HCT116 (cell line): ENCODE measurements at places on chromosomes 1 and 21. TPM values are rescaled to one million over a fixed set of nuclear protein-coding genes. Genes with fewer than 3 reads are reported as not detected.

DNA sequence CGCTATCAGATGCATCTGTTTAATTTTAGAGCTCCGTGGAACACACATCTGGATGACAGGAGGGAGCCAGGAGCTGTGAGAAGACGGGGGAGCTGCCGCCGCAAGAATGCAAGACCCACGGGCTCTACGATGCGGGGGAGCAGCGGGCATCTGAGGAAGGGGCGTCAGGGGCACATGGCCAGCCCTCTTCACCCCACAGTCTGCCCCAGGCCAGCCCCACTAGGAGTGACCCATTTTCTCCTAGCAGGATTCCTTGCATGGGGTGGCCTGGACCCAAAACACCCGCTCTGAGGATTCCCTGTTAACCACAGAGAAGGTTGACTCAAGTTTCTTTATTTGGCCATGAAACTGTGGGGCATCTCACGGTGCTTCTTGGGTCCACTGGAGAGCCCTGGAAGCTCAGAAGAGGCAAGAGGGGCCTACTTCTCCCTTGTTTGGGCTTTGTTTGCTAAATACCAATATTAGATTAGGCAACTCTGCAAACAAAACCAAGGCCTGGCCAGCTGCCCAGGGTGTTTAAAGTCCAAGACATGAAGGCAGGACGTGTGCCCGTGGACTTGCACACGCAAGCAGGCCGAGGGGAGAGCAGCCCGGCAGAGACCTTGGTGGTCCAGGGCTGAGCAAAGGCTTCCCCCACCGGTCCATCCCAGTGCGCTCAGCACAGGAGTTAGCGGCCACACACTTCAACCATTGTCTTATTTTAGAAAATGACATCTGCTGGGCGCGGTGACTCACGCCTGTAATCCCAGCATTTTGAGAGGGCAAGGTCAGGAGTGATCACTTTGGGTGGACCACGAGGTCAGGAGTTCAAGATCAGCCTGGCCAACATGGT lies 89.8 kb downstream of the DHRS3 start:
- H3K4me3 ChIP-seq, result no peak overlapping the region; the same call in 1 of the 2 replicates
- no peak overlapping the region for H3K27ac ChIP-seq
- H3K27me3 ChIP-seq, result no peaks in the 10 kb centered on the region

GRCh38 chr1:206006946-206007345 lies 3.8 kb upstream of the RAB7B start:
- no peak overlapping the region for H3K27ac ChIP-seq
- H3K27me3 ChIP-seq, result no peaks in the 10 kb centered on the region
- peaks cover 30% of the 10 kb centered on the region for H3K4me1 ChIP-seq
- H3K36me3 ChIP-seq, result no peaks in the 10 kb centered on the region

GRCh38 chr1:106621853-106622252 lies 434.6 kb upstream of the PRMT6 start:
- no peak overlapping the region for H3K27ac ChIP-seq
- no peaks in the 10 kb centered on the region for H3K4me1 ChIP-seq
- H3K4me3 ChIP-seq, result no peak overlapping the region
- H3K36me3 ChIP-seq, result no peaks in the 10 kb centered on the region
- no peaks in the 10 kb centered on the region for H3K27me3 ChIP-seq

GRCh38 chr1:228849011-228849541 lies 113.8 kb downstream of the RHOU start:
- DNase-seq, result no peak
- no peak overlapping the region for H3K4me3 ChIP-seq
- no peak overlapping the region for H3K27ac ChIP-seq
- peaks cover 10% of the 10 kb centered on the region for H3K4me1 ChIP-seq
- no peaks in the 10 kb centered on the region for H3K36me3 ChIP-seq
- no peaks in the 10 kb centered on the region for H3K27me3 ChIP-seq

DNA sequence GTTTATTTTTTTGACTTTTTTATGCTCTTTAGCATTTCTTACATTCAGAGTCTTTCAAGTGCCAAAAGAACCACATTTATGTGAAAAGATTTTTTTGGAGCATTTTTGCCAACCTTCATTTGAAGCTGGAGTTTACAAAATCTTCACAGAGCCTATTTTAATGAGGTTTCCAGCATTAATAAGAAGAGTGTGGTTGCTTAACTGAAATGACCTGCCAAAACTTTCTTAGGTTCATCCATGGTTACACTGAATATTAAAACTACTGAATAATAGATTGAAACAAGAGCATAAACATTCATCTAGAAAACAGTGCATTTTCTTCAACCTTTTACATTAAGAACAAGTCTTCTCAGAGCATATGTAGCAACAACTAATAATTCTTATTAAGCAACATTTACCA lies 672.3 kb upstream of the CXADR start:
- H3K27me3 ChIP-seq, result no peaks in the 10 kb centered on the region
- no peaks in the 10 kb centered on the region for H3K36me3 ChIP-seq
- H3K4me3 ChIP-seq, result no peak overlapping the region
- no peak overlapping the region for H3K27ac ChIP-seq
- no peak for DNase-seq

- no peak for DNase-seq
- no peak overlapping the region for H3K27ac ChIP-seq
- H3K36me3 ChIP-seq, result 0 out of 2 replicates have a peak, but pooled peaks cover 2% of the 10 kb centered on the region
These were observed 5.8 kb downstream of the VASH2 start for GRCh38 chr1:212955961-212956620.

GRCh38 chr1:90779573-90779972 lies 62.5 kb upstream of the BARHL2 start:
- H3K4me3 ChIP-seq, result no peak overlapping the region
- no peaks in the 10 kb centered on the region for H3K4me1 ChIP-seq
- H3K36me3 ChIP-seq, result no peaks in the 10 kb centered on the region
- H3K27ac ChIP-seq, result no peak overlapping the region
- DNase-seq, result no peak

- H3K27me3 ChIP-seq, result no peaks in the 10 kb centered on the region
- no peak overlapping the region for H3K4me3 ChIP-seq
- H3K27ac ChIP-seq, result no peak overlapping the region
- no peaks in the 10 kb centered on the region for H3K36me3 ChIP-seq
These were observed 36.3 kb downstream of the ARID4B start for GRCh38 chr1:235291599-235292091.

GRCh38 chr1:205220421-205220820 lies 7.3 kb upstream of the TMCC2 start:
- no peak for DNase-seq
- no peak overlapping the region for H3K4me3 ChIP-seq
- H3K27ac ChIP-seq, result no peak overlapping the region
- H3K4me1 ChIP-seq, result no peaks in the 10 kb centered on the region
- no peaks in the 10 kb centered on the region for H3K27me3 ChIP-seq
- no peaks in the 10 kb centered on the region for H3K36me3 ChIP-seq

- no peak overlapping the region for H3K27ac ChIP-seq
- H3K4me1 ChIP-seq, result peaks cover 9% of the 10 kb centered on the region
- H3K36me3 ChIP-seq, result 0 out of 2 replicates have a peak, but pooled peaks cover 8% of the 10 kb centered on the region
- H3K27me3 ChIP-seq, result no peaks in the 10 kb centered on the region
These were observed 36.2 kb downstream of the MEF2D start for GRCh38 chr1:156464335-156464734.

- H3K4me1 ChIP-seq, result no peaks in the 10 kb centered on the region
- DNase-seq, result no peak
- H3K4me3 ChIP-seq, result no peak overlapping the region
- H3K27ac ChIP-seq, result no peak overlapping the region
These were observed 59.3 kb downstream of the TGFBR3 start for GRCh38 chr1:91826649-91827048.

DNA sequence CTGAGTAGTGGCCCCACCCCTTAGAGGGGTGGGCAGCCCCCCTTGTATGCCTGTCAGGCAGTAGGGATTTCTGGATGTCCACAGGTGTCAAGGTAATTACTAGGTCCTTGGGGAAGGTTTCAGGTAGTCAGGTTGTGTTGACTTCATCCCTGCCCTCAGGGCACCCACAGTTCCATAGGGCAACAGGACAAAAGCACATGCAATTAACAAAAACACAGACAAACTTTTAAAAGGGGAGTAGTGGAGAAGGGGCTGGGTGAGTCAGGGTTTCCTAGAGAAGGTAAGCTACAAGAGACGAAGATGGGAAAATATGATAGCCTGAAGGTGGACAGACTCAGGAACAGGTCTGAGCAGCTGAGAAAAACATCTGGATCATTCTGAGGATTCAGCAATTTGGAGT lies 14.1 kb downstream of the KRTCAP2 start:
- H3K4me1 ChIP-seq, result no peaks in the 10 kb centered on the region
- H3K4me3 ChIP-seq, result no peak overlapping the region
- no peaks in the 10 kb centered on the region for H3K27me3 ChIP-seq
- no peaks in the 10 kb centered on the region for H3K36me3 ChIP-seq
- H3K27ac ChIP-seq, result no peak overlapping the region

DNA sequence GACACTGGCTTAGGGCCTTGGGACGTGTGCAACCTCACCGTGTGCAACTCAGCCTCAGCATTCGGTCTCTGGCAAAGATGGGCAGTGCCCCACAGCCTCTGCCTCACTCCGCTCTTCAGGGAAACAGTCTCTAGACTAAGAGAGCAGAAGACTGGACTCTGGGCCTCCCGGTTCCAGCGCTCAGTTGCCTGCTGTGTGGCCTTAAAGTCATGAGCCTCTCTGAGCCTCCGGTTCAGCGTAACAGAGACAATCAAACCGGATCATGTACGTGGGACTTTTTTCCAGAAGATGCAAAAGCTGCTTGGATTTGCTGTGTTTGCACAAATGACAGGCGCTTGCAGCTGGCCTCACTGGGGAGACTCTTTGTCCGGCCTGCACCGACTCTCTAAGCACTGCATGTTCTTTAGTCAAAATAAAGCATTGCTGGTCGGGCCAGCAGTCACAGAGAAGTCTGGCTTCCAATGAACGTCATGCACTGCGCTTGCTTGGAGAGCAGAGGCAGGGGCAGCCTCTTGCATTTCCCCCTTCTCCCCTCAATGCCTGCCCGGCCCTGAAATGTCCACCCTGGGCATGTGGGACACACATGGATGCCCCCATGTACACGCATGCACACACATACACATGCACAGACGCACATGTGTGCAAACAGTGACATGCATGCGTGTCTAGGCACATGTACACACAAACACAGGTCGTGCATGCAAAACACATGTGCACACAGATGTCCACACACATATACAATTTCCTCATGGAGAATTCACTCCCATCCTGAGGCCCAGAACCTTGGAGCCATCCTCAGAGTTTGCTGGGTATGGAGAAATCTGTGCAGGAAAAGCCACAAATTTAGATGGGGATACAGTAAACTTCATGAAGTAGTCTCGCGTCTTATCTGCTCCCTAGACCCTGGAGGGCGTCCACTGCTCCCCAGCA lies 152.4 kb downstream of the PRDM16 start:
- H3K36me3 ChIP-seq, result no peaks in the 10 kb centered on the region
- H3K27ac ChIP-seq, result no peak overlapping the region
- no peak overlapping the region for H3K4me3 ChIP-seq

DNA sequence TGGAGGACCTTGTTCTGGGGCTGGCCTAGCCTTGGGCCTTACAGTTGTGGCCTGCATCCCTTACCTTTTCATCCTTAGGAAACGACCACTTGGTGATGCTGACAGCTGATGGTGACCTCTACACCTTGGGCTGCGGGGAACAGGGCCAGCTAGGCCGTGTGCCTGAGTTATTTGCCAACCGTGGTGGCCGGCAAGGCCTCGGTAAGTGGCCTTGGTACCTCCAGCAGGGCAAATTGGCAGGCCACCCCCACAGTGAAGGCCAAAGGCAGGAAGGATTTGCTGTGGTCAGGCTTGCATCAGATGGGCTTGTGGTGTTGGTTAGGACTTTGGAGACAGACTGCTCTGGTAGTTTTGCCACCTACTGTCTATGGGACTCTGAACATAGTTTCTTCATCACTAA lies 17.7 kb upstream of the TRNAU1AP start:
- peaks cover 36% of the 10 kb centered on the region for H3K36me3 ChIP-seq
- no peaks in the 10 kb centered on the region for H3K4me1 ChIP-seq
- peak overlapping the region; percentile 4; the same call in 1 of the 2 replicates for H3K27ac ChIP-seq
- H3K4me3 ChIP-seq, result no peak overlapping the region
- no peak for DNase-seq

DNA sequence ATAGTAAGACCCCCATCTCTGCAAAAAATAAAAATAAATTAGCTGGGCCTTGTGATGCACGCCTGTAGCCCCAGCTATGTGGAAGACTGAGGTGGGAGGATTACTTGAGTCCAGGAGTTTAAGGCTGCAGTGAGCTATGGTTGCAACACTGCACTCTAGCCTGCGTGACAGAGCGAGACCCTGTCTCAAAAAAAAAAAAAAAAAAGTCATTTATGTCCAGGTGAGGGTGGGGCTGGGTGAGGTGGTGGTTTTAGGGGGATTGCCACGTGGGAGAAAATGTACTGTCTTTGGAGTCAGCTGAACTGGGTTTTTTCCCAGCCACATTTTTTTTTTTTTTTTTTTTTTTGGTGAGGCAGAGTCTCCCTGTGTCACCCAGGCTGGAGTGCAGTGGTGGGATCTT lies 6.7 kb downstream of the PIK3CD start:
- H3K36me3 ChIP-seq, result no peaks in the 10 kb centered on the region
- H3K4me1 ChIP-seq, result no peaks in the 10 kb centered on the region; the same call in 1 of the 2 replicates
- no peak overlapping the region for H3K27ac ChIP-seq
- H3K4me3 ChIP-seq, result no peak overlapping the region
- no peaks in the 10 kb centered on the region for H3K27me3 ChIP-seq

GRCh38 chr1:23171181-23171755 lies 2.6 kb upstream of the LUZP1 start:
- H3K27me3 ChIP-seq, result no peaks in the 10 kb centered on the region
- no peak overlapping the region for H3K27ac ChIP-seq
- H3K36me3 ChIP-seq, result no peaks in the 10 kb centered on the region
- no peak for DNase-seq
- H3K4me3 ChIP-seq, result no peak overlapping the region
- peaks cover 26% of the 10 kb centered on the region for H3K4me1 ChIP-seq

DNA sequence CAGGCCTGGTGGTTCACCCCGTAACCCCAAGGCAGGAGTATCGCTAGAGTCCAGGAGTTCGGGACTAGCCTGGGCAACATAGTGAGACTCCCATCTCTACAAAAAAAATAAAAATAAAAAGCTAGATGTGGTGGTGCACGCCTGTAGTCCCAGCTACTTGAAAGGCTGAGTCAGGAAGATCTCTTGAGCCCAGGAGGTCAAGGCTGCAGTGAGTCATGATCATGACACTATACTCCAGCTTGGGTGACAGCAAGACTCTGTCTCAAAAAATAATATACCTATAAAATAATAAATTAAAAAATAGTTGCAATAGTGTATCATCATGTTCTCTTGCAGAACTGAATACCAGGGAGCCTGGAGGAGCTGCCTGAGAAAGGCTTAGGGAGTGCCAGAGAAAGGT lies 19.9 kb upstream of the TMEM39B start:
- H3K27ac ChIP-seq, result no peak overlapping the region
- no peaks in the 10 kb centered on the region for H3K4me1 ChIP-seq
- no peak for DNase-seq
- H3K27me3 ChIP-seq, result no peaks in the 10 kb centered on the region
- H3K36me3 ChIP-seq, result peaks cover 67% of the 10 kb centered on the region

The GPR3 gene
- total RNA-seq, result 2.8 TPM

The AGMAT gene
- total RNA-seq, result not detected

The TNFRSF9 gene
- 0.20 TPM for total RNA-seq

The SPOCD1 gene
- total RNA-seq, result 5.0 TPM

The LMX1A gene
- not detected for total RNA-seq

The RAB7B gene
- total RNA-seq, result 0.22 TPM

The HES2 gene
- total RNA-seq, result 8.4 TPM

The CAMTA1 gene
- 69.5 TPM for total RNA-seq

The CCDC30 gene
- total RNA-seq, result 2.0 TPM

The PTPRC gene
- total RNA-seq, result 1.2 TPM

The LCE2B gene
- not detected for total RNA-seq
